CD4-positive, alpha-beta T cell treated with Interleukin-10 for 1 hour (primary cell): ENCODE measurements at places on chromosomes 2 and 18.

DNA sequence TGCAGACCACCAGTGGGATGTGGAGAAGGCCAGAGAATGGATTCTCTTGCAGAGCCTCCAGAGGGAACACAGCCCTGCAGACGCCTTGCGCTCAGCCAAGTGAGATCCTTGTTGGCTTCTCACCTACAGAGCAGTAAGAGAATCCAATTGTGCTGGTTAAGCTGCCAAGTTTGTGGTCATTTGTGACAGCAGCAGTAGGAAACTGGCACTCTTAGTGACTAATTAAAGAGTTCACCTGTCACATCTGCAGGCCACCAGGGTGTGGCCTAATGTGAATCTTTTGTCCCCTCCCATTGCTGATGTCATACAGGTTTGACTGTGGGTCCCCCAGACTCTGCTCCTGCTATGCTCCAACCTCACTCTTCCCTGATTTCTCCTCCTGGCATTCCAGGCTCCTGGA lies 235.9 kb downstream of the TFCP2L1 start:
- DNase-seq: no peak

GRCh38 chr2:42086500-42086953 lies 38.7 kb downstream of the PKDCC start:
- peak; percentile 70 for DNase-seq

GRCh38 chr2:55431982-55432627 lies 12.4 kb upstream of the CCDC88A start:
- peak; percentile 45 for DNase-seq

- no peak for DNase-seq
Measured at GRCh38 chr18:11224153-11224552, 74.8 kb upstream of the PIEZO2 start.

DNA sequence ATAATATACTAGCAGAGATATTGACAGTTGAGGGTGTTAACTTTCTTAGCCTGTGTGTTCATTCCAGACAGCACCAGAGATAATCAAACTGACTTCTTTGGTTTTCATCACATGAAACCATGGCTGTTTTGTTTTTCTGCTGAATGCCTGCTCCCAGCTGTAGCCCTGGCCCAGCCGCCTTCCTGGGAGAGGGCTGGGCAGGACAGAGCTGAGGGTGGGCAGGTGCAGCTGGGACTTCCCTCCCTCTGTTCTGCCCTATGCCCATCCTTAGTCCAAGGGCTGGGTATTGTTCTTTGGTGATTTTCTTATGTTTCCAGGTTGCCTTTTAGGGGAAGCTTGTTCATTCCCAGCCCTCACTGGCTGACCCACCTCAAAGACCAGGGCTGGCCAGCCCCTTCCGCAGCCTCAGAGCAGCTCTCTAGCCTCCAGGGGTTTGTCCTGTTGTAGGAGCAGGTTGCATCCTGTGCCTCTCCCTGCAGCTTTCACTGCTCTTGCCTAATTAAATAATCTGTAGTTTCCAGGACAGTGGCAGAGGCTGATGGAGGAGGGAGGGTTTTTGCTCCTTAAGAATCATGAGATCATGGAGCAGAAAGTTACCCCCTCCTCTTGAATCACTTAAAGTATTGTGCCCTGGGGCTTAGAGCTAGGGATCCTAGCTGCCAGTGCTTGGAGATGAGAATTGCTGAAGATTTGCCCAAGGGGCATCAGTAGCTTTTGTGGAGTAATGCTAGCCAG lies 61.4 kb downstream of the MTCL1 start:
- DNase-seq: no peak

GRCh38 chr2:118936936-118937335 lies 5.1 kb upstream of the MARCO start:
- DNase-seq: no peak

GRCh38 chr18:51068105-51068504 lies 38.1 kb downstream of the SMAD4 start:
- DNase-seq: no peak

- no peak for DNase-seq
Measured at GRCh38 chr2:1137264-1137663, 186.6 kb downstream of the SNTG2 start.

- no peak for DNase-seq
Measured at GRCh38 chr2:30393510-30393909, 53.5 kb upstream of the LCLAT1 start.

DNA sequence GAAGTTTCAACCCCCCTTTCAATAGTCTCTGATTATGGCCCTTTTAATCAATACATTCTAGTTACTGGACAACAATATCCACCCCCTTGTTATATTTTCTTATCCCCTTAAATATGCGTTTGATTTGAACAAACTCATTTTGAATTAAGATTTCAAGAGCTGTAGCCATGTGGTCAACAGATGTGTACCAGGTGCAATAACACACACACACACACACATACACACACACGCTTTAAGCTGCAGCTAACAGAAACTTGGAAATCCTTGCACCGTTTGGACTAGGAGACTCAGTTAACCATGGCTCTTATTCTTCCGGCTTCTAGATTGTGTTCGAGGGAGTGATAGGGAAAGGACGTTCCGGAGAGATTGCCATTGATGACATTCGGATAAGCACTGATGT lies 82.8 kb downstream of the NRP2 start:
- no peak for DNase-seq

DNA sequence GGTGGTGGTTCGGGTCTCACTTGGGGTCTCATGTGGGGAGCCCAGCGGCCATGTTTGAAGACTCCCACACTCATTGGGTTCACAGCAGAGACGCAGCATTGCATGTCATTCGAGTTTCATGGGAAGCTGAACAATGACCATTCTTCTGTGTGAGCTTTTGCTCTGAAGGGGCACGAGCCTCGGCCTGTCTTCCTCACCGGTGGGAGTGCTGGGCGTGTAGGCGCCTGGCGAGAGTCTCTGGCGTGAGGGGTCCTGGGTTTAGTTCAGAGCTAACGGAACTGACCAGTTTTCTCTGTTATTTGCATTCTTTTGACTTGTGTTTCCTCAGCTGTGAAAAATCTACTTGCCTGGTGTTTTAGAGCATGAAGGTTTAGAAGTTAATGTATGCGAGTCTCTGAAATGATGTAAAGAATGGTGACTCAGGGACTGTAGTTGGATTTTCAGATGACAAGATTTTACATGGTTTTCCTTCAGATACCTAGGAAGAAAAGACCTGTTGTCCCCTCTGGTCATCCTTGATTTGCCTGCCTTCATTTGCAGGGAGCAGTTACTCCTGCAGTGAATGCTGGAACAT lies 98.1 kb downstream of the ARMC9 start:
- no peak for DNase-seq

- DNase-seq: no peak
Measured at GRCh38 chr2:204977914-204978313, 432.6 kb downstream of the PARD3B start.

- DNase-seq: no peak
Measured at GRCh38 chr2:128158176-128158575, 67.2 kb downstream of the UGGT1 start.

DNA sequence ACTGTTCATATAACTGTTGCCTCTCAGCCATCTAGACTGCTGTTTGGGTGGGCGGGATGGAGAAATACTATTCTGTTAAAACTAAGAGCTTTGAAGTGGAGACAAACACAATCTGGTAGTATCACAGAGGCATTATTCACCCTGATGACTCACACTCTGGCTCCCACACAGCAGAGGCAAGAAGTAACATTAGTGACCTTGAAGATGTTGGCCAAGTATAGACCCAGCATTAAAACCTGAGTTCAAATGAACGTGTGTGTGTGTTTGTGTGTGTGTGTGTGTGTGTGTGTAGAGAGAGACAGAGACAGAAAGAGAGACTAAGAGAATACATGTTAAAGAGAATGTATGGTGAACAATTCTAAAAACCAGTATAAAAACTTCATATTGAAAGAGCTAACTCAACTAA lies 22.5 kb upstream of the ACVR1 start:
- DNase-seq: peak; percentile 60

DNA sequence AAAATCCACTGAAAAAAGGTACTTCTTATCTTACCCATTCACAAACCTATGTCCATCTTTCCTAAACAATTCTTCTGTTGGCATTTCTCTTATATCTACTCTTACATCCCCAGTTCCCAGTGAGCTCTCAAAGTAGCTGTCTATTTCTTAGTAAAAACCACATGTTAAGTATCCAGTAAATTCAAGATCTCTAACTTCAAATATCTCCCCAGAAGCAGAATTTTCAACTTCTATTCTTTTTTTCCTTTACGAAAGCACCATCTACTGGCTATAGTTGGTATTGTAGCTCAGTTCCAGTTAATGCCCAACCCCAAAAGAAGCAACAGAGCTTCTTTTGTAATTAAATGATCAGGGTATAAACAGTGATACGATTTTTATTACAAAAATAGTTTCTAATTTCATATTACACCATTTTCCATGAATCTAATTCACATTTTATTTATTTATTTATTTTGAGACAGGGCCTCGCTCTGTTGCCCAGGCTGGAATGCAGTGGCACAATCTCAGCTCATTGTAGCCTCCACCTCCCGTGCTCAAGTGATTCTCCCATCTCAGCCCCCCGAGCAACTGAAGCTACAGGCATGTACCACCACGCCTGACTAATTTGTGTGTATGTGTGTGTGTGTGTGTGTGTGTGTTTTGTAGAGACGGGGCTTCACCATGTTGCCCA lies 28.5 kb downstream of the HRH4 start:
- peak; percentile 55 for DNase-seq

- peak; percentile 2 for DNase-seq
Measured at GRCh38 chr2:54271843-54272627, 16.0 kb upstream of the TSPYL6 start.

DNA sequence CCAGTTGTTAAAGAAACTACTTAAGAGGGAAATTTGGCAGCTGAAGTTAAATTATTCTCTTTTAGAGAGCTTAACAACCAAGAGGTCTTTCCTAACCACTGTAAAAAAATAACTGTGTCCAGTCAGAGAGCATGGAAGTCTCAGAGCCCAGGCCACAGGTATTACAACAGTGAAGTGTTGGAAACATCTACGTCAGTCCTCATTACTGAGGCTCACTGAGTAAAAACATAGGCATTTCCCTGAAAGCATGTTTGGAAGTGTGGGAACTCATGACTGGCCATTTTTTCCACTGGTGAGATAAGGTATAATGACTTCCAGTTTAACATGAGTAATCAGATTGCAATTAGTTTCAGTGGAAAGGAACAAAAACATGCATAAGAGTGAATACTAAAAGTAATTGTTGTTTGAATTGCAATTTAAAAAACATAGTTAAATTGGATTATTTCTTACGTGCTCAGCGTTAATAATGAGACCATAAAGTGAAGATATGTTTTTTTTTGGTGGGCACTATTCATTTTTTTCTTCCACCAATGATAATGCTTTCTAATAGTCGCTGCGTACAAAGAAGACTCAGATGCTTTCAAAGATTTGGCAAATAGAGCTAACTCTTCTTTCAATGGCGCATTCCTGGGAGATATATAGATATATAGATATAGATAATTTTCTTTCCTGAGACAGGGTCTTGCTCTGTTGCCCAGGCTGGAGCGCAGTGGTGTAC lies 60.8 kb downstream of the EFEMP1 start:
- no peak for DNase-seq
